ENCODE measurements at places on chromosomes 16 and 17.

- no peak for DNase-seq
Observed at GRCh38 chr17:77126519-77126918, 14.2 kb upstream of the SEC14L1 start.

- no peak for DNase-seq
Observed at GRCh38 chr17:27236717-27237315, 57.1 kb upstream of the WSB1 start.

- DNase-seq: no peak
Observed at GRCh38 chr17:40554646-40555295, 10.5 kb downstream of the CCR7 start.

DNA sequence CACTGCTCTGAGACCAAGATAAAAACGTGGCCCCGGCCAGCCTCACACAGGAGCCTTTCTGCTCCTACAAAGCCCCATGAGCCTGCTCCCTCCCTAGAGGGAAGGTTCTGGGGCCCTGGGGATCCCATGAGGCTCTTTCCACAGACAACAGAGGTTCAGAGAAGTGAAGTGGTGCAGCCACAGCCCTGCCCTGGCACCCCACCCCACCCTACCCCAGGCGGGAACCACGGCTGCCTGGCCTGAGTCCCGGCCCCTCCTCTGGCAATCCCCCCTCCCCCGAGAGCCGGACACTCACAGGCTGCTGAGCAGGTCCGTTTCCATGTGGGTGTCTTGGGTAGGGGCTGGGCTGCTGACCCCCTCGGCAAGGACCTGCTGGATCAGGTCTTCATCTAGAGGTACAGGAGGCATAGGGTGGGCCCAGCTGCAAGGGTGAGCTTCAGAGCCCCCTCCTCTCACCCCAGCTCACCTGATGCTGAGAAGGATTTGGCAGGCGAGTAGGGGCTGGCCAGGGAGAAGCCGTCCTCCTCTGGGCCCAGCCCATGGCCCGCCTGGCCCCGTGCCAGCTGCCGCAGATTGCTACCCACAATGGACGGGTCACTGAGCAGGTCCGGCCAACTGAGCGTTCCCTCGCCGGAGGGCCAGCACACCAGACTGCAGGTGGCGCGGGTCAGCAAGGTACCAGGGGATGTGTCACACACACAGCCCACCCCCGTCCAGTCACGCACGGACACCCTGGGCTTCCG is 38.7 kb downstream of the PKD1 start:
- no peak for DNase-seq

DNA sequence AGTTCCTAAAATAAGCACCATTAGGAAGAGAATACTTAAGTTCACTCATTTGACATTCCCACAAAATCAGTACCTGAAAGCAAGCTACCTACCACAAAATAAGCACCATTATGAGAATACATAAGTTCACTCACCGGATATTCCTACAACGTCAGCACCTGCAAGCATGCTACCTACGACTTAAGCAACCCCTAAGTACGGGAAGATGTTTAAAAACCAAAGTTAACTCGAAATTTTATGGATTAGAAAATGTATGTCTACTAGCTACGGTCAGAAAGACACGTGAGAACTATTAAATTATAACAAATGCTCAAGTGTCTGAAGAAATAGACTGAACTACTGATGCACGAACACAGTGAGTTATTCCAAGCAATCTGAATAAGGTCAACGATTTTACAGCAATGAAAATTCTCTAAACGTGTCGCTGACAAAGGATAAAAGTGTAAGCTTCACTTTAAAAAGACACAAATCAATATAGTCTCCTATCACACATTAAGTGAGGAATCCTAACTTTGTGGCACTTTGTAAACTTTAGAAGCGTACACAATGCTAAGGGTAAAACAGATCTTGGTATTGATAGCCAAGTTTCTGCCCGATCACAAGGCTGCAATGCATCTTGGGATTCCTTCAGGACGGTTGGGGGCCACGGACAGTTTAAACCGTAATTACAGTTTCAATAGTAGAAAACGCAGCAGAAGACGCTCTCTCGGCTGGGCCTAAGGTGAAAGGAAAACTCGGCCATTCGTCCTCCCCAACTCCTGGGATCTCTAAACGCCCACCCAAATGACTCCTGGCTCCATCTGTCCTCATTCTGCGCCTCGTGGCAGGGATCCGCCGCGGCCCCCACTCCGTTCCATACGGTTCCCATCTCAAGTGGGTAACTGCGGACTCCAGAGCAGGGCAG is 1.3 kb downstream of the GSPT1 start:
- DNase-seq: no peak

DNA sequence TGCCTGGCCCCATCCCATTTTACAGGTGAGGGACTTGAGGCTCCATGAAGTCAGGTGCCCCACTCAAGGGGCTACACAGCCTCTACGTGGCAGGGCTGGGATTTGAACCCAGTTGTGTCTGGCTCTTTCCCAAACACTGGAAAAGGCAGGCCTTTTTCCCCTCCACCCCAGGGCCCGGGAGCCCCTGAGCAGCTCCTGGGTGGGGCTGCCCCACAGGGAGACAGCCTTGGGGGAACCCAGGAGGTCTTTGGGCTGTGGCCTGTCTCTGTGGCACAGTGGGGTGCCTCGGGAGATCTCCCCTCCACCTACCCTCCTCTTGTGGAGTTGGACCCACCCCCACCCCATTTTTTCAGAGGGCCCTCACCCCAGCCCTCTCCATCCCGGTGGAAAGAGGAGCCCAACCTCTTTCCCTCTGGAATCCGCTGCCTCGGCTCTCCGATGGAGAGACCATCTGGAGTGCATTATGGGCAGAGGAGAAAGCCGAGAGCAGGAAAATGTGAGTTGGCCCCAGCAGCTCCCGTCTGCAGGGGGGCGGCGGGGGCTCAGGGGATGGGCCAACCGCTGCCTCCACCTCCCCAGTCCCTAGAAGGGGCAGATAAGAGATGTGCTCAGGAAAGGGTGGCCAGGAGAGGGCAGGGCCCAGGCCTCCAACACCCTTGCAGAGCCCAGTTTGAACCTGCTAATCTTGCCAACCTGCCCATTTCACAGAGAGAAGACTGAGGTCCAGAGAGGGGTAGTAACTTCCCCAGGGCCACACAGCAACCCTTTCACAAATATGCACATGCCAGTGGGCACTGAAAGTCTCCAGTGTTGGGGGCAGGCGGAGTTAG is 15.4 kb upstream of the TMEM92 start:
- DNase-seq: no peak

GRCh38 chr17:73166731-73167581 is 2.1 kb downstream of the SSTR2 start:
- DNase-seq: no peak

DNA sequence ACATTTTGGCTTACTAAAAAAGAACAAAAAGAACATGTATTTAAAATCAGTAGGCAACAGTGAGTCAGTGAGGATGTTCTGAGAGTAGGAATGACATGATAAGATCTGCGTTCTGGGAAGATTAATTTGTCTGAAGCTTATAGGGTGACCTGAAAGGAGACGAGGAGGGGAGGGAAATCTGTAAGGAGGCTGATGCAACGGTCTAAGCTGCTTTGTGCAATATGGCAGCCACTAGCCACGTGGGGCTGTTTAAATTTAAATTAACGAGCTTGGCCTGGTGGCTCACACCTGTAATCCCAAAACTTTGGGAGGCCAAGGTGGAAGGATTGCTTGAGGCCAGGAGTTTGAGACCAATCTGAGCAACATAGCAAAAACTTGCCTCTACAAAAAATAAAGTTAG is 181.6 kb upstream of the CACNG3 start:
- no peak for DNase-seq

DNA sequence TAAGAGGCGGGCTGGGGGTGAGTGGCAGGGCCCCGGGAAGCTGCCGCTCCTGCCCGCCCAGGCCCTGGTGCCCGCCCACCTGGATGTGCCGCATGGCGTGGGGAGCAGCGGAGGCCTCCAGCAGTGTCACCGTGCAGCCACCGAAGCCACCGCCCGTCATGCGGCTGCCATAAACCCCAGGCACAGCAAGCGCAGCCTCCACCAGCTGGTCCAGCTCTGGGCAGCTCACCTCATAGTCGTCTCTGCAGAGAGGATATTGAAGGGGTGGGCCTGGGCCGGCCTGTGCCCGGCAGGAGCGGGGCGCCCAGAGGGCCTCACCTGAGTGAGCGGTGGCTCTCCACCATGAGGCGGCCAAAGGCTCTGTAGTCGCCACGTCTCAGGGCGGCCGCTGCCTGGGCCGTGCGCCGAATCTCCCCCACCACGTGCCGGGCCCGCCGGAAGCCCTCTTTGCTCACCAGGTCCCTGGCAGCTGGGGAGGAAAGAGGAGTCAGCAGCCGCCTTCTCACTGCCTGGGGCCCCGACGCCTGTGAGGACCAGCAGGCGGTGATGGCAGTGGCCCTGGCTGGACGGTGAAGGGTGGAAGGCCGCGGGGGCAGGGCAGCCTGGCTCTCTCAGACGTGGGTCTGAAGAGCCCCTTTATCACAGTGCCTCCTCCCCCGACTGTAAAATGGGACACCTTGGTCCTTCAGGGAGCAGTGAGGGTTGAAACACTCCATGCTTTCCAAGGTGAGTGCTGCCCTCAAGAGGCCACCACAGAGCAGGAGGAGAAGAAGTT is 6.7 kb downstream of the GALK1 start:
- no peak for DNase-seq

- no peak for DNase-seq
Observed at GRCh38 chr16:20026361-20027072, 47.2 kb downstream of the GPR139 start.

GRCh38 chr17:11644265-11645212 is 46.3 kb downstream of the DNAH9 start:
- peak; percentile 55 for DNase-seq

GRCh38 chr16:67115639-67116038 is 5.9 kb downstream of the PHAF1 start:
- DNase-seq: no peak

GRCh38 chr16:11165894-11166665 is 89.9 kb downstream of the SOCS1 start:
- no peak for DNase-seq

DNA sequence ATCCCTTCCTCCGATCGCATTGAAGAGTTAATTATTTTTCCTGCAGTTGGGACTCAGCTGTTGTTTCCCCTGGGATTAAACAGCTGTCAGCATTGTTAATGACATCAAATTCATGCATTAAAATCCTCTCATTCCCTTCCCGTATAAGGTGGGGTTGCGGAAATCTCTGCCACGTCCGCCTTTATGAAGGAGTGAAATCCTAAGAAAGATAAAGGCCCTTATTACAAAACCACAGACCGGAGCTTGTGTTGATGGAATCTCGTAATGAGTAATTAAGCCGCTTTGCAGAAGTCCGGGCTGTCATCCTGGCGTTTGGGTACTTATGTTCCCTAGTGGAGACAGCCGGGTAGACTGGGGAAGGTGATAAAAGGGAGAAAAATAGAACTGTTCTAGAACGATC is 627.6 kb downstream of the MAF start:
- no peak for DNase-seq

DNA sequence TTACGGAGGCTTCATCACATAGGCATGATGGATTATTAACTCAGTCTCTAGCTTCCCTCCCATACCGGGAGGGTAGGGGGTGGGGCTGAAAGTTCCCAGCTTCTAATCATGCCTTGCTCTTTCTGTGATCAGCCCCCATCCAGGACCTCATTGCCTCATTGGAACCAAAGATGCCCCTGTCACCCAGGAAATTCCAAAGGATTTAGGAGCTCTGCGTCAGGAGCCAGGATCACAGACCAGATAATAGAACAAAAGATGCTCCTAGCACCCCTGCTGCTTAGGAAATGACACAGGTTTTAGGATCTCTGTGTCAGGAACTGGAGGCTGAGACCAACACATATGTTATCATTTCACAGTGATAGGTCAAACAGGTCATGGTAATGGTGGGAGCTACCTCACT is 9.7 kb downstream of the USB1 start:
- no peak for DNase-seq

DNA sequence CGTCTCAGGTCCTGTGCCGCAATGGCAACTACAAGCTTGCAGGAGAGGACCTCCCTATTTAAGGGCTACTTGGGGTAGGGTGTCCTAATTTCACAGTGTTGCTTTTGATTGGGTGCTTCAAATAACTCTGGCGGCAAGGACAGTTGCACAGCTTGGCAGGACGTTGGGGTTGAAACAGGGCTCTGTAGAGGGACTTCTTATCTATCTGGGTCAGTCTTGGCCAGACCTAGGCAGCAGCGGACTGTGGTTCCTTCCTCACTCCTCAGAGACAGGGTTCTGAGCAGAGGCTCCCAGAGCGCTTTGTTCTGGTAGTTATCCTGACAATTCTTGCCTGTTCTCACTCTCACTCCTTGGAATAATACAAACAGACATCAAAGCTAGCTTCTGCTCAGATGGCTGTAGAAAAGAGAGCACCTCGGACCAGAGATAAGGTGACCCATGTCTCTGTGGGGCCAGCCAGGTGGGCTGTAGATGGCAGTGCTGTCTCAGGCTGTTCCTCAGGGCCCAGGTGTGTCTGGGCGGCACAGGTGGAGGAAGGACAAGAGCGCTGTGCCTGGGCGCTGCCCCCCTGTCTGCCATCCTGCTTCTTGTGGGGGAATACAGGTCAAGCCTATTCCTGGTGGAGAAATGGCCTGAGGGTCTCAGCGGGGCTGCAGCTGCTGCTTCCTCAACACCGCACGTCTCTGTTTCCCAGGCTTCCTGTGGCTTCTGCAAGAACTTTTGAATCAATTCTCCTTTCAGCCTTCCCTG is 61.0 kb downstream of the PLD6 start:
- no peak for DNase-seq

DNA sequence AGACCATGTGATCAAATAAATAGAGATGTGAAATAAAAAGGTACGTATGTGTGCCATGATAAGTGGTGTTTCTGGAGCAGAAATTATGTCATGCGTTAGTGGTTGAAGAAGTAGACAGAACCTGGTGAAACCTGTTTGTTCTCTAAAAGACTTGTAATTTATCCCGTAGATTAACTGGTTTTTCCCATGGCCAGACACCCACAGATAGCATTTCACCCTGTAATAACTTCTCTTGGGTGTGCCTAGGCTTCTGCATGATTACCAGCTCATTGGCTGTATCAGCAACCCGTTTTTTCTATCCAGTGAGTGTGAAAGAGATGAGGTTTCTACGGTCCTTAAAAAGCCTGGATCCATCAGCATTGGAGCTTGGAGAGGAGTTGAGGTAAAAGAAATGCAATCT is 471.3 kb downstream of the NPIPA7 start:
- no peak for DNase-seq

- peak; percentile 58 for DNase-seq
Observed at GRCh38 chr17:43169561-43170139, 1.4 kb upstream of the NBR1 start.

GRCh38 chr16:12228602-12229499 is 252.3 kb downstream of the SNX29 start:
- peak; percentile 17 for DNase-seq

GRCh38 chr17:69018022-69018615 is 42.6 kb downstream of the ABCA9 start:
- no peak for DNase-seq

- DNase-seq: no peak
Observed at GRCh38 chr17:33328129-33328528, 35.0 kb upstream of the ASIC2 start.

DNA sequence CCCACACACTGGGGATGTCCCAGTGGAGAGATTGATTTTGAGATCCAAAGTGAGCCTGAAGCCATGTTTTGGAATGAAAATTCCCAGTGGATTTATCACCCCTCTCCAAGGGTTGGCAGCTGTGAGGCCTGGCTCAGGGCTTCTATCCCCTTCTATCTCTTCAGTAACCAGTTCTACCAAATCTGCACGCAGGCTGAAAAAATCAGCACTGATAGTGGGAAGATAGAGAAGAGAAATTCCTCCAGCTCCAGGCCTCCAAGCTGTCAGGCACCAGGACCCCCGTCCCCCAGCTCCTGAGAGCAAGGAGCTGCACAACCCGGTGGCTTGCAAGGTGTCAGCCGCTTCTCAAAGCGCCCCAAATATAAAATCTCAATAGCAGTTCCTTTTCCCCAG is 1.0 kb downstream of the FLOT2 start:
- no peak for DNase-seq

Measured in LNCaP clone FGC (cell line).